ENCODE measurements at places on chromosomes 1 and 21.

DNA sequence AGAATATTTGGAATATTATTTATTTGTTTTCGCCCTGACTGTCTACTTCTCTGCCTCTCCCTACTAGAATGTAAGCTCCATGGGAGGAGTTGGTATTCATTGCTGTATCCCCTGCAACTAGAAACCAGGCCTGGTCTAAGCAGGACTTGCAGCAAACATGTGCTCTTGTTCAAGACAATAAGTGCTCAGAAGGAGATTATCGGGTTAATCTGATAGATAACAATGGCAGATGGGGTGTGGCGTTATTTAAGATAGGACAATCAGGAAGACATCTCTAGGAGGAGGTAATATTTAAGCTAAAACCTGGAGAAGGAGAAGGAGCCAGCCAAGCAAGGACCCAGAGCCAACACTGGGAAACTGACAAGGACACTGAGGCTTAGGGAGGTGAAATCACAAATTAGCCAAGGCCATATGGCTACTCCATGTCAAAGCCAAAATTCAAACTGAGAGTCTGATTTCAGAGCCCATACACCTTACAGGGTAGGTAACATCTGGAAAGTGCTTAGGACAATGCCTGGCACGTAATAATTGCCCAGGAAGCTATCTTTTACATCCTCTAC is 41.5 kb downstream of the STYXL2 start:
- DNase-seq, result no peak

DNA sequence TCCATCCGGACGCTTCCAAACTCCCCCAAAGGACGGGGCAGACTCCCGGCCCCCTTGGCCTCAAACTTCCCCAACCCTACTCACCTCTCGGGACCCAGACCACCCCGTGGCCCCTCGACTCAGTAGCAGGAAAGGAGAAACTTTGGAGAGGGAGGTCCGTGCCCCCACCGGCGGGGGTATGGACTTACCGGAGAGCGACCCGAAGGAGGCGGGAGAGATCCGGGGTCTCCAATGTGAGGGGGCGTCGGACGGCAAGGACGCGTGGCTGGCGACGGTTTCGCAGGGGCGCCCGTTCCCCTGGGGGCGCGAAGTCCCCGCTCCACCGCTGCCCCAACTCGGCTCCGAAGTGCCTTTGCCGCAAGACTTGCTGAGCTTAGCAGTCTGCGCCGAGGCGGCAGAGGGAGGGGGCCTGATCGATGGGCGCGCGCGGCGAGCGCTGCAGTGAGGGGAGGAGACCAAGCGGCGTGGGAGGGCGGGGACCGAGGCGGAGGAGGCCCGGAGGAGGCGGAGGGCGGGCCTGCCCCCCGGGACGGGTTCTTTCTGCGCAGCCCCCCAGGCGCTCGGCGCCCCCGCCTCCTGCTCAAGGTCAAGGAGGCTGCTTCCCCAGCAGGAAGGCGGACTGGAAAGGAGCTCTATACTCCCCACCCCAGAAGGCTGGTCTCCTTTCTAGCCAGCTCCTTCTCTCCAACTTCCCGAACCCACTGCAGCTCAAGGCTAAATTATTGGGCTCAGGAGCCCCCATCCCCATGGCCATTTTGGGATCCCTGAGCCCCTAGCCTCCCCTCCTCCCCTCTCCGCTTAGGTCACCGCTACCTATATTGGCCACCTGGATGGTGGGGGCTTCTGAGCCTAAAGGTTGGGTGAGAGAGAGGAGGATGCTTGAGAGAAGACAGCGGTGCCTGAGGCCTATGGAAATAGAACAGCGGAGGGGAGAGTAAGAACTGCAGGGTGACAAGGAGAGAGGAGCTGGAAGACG is at the start of gene SYT2:
TSS of gene SYT2 (minus strand) at position 385 of the 976 bp plus-strand sequence. CDS start 104,682 bp downstream, outside the sequence.
- DNase-seq, result no peak

DNA sequence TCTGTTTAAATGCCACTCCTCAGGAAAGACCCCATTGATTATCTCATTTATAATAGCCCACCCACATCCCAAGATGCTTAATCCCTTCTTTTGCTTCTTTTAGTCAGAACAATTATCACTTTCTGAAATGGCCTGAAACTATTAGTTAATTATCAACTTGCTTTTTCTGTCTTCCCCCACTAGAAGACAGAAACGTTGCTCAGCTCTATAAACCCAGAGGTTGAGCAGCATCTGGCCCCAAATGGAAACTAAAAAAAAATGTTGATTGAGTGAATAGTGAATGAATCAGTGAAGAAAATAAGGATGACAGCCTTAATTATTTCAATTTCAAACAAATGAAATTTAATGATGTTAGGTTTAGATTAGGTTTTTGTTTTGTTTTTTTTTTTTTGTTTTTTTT is 38.2 kb upstream of the PIGC start:
- DNase-seq, result no peak

DNA sequence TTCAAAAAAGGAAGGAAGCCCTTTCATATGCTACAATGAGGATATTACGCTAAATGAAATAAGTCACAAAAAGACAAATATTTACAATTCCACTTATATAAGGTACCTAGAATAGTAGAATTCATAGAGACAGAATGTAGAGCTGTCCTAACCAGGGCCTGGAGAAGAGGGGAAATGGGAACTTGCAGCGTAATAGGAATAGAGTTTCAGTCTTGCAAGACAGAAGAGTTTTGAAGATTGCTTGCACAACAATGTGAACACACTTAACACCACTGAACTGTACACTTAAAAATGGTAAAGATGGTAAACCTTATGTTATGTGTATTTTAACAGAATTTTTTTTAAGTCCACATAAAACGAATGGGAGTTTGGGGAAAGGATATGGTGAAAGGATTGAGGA is 2.9 kb downstream of the CD1B start:
- peak; percentile 62 for DNase-seq

DNA sequence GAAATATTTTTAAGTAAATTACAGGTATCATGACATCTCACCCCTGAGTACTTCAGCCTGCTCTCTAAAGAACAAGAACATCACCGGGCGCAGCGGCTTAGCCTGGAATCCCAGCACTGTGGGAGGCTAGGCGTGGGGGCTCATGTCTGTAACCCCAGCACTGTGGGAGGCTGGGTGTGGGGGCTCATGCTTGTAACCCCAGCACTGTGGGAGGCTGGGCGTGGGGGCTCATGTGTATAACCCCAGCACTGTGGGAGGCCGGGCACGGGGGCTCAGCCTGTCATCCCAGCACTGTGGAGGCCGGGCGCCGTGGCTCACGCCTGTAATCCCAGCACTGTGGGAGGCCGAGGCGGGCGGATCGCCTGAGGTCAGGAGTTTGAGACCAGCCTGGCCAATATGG is 7.7 kb upstream of the CDK11B start:
- DNase-seq, result no peak

DNA sequence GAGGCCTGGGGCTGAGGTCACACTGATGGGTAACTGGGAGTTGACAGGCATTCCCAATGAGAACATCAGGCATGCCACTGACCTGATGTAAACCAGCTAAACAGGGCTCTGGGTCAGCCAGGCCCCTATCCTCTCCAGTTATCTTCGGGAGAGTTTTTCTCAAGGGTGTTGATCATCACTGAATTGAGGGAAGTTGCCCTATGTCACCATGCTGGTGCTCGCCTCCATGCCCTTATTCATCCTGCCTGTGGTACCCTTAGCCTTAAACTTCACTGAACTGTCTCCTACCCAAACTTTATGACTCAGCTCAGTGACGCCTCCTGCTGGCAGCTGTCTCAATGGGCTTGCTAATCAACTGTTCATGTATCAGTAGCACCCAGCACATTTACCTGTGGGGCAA is 80.7 kb upstream of the TNR start:
- DNase-seq, result no peak
